ENCODE measurements at places on chromosomes 3 and 15.

- no peak for DNase-seq
These were observed 61.8 kb upstream of the SCN5A start for GRCh38 chr3:38711321-38711720.

- no peak for DNase-seq
These were observed 42.1 kb downstream of the GOLGA6A start for GRCh38 chr15:74040109-74040850.

DNA sequence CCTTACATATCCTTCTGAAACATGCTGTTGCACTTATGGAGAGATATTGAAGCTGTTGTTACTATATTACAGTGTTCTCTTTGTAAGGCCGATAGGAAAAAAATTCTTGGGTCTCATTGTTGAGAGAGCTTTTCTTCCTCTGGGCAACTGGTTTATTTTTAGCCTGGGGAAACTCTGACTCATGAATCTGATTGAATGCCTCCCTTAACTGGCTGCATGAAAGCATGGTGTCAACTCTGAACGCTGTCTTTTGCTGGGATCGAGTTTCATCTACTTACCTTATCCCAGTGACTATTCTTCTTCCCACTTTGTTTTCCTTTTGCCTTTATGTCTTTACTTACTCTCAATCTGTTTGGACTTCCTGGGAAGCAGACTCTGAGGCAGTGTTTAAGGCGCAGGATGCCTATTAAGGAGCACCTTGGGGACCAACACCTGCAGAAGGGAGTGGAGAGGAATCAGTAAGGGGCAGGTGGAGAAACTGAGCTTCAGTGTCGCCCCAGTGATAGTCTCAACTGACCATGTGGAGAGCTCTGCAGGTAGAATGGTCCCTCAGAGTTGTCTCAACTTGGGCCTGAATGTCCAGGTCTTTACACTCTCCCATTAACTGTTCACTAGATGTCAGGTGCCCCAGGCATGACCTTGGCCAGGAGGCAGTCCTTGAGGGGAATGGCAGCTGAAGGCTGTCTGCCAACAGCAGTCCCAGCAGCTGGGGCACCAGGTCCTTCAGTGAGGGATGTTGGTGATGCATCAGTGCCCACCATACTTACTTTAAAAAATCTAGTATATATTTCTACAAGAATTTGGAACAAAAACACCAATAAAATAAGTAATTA, 88.9 kb upstream of the CCNL1 start:
- no peak for DNase-seq

DNA sequence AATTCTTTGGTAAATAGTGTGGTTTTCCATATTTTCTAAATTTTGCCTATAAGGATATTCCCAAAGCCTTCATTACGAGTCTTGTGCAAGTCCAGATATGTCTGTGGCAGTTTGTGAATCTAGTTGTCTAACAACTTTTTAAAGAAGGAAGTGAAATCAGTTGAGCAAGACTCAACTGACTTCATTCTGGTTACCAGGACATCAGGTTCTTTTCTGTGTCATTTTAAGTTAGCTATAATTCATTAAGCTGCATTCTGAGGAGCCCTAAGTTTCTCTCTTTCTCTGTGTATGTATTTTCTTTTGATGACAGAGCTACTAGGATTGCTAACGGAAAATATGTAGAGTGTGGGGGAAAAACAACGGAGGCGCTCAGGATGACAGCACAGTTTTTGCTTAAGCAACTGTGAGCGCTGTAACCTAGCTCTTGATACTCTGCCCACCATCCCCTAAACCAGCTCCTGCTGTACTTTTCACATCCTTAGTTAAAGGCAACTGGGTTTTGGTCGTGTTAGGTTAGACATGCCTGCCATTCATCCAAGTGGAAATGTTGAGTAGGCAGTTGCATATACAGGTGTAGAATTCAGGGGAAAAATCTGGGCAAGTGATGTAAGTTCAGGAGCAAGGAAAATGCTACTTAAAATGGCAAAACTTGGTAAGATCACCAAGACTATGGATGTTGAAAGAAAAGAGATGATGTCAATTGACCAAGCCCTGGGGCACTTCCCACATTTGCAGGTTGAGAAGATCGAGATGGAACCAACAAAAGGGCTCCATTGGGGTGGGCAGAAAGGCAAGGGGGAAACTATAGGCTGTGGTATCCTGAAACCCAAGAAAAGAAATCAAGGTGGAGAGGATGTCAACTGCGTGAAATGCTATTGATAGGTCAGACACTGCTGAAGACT, 9.2 kb downstream of the MFSD1 start:
- DNase-seq = no peak

GRCh38 chr3:28104896-28105534, 136.4 kb upstream of the CMC1 start:
- no peak for DNase-seq

DNA sequence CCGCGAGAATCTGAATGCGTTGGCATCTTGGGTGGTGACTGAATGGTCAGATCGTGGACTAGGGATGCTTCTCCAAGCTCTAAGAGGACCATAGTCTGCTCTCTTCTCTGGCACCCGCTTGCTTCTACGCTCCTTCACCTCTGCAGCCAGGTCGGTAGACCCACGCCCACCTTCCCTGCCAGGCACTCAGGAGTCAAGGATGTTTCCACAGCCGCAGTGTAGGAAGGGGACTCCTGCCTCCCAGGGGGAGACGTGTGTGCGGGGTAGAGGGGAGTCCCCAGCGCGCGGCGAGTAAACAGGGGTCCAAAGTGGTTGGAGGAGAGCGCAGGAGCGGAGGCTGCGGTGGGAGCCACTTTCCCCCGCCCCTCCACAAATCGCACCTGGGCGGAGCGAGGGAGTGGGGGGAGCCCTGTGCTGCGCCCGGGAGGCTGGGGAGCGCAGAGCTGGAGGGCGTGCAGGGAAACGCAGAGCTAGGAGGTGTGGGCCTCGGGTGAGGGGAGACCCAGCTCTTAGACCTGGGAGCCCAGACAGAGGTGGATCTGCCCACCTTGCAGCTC, 1.7 kb downstream of the LRRC3B start:
- DNase-seq = no peak

- DNase-seq = no peak
These were observed 4.7 kb downstream of the TMCC1 start for GRCh38 chr3:129888771-129889170.

All from activated T-cell treated with anti-CD3 and anti-CD28 coated beads for 48 hours (primary cell).